ENCODE measurements at places on chromosomes 16 and 17.
A peak's percentile ranks its signal among the peaks of the same experiment; 100 is the strongest.

- no peak for DNase-seq
Observed at GRCh38 chr17:63407741-63408330, 38.3 kb downstream of the CYB561 start.

DNA sequence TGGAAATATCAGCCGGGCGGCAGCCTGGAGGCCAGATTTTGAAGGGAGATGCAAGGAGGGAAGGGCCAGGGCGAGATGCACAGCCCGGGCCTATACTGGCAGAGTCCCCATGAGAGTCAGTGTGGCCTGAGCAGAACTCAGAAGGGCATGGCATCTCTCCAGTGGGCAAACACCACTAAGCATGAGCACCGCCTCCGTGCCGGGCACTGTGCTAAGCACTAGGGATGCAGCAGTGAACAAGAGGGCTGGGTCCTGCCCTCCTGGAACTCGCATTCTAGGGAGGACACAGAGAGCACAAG is 33.5 kb downstream of the TK2 start:
- DNase-seq = no peak

- no peak for DNase-seq
Observed at GRCh38 chr16:57676553-57677085, 8.5 kb downstream of the ADGRG3 start.

DNA sequence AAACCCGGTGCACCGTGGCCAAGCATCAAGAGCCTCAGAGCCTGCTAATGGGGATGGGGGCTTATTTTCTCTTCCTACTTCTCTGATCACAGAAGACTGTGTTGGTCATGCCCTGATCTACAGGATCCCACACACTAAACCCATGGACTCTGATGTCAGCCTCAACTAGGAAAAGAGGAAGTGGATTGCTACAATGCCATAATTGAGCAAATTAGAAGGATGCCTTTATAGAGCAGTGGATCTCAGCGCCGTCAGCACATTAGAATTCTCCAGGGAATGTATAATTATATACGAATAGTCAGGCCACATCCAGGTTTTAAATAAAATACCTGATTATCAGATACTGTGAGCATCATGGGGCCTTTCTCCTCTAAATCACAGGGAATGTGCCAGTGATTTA is 64.8 kb downstream of the VAT1L start:
- DNase-seq = peak; percentile 76

DNA sequence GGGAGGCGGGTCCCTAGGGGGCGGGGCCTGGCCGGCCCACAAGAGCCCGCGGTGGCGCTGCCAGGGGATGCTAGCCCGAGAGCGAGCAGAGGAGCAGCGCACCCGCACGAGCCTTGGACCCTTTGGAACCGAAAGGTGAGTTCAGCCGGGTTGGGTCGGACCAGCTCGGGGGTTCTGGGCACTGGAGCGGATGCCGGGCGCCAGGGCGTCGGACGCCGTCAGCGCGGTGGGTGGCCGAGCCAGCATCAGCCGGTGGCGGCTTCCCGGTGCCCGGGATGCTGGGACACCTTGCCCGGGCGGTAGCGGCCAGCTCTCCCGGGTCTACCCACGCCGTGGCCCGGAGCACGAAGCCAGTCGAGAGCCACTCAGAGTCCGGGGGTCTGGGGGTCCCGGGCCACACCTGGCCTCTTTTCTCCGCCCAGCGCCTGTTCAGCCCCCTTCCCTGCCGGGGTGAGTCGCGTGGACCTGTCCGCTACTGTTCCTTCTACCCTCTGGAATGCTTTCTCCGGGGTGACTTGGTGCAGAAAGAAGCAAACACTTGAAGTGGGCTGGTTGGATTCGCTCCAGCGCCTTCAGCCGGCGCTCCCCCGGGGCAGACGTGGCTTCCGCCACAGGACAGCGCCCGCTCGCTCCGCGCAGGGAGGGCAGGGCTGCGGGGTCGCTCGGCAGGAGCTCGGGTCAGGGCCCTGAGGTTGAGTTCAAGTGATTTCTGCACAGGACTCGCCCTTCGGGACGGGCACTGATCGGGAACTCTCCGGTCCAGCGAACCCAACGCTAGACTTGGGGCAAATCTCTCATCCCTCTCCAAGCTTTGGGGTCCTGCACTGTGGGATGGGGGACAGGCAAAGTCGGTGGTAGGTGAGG is at the start of gene SCNN1G:
TSS of gene SCNN1G (plus strand) at position 67 of the 864 bp plus-strand sequence. CDS start 3,527 bp downstream, outside the sequence.
- DNase-seq = no peak

DNA sequence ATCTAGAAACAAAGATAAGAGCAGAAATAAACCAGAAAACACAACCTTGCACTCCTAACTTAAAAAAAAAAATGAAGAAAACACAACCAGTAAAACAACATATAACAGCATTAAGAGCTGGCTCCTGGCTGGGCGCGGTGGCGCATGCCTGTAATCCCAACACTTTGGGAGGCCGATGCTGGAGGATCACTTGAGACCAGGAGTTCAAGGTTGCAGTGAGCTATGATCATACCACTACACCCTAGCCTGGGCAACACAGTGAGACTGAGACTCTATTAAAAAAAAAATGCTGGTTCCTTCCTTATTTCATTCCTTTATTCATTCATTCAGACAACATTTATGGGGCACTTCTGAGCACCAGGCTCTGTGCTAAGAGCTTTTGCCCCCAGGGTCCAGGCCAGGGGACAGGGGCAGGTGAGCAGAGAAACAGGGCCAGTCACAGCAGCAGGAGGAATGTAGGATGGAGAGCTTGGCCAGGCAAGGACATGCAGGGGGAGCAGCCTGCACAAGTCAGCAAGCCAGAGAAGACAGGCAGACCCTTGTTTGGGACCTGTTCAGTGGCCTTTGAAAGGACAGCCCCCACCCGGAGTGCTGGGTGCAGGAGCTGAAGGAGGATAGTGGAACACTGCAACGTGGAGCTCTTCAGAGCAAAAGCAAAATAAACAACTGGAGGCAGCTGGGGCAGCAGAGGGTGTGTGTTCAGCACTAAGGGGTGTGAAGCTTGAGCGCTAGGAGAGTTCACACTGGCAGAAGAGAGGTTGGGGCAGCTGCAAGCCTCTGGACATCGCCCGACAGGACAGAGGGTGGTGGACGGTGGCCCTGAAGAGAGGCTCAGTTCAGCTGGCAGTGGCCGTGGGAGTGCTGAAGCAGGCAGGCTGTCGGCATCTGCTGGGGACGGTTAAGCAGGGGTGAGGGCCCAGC is 2.6 kb downstream of the STH start:
- DNase-seq = no peak

DNA sequence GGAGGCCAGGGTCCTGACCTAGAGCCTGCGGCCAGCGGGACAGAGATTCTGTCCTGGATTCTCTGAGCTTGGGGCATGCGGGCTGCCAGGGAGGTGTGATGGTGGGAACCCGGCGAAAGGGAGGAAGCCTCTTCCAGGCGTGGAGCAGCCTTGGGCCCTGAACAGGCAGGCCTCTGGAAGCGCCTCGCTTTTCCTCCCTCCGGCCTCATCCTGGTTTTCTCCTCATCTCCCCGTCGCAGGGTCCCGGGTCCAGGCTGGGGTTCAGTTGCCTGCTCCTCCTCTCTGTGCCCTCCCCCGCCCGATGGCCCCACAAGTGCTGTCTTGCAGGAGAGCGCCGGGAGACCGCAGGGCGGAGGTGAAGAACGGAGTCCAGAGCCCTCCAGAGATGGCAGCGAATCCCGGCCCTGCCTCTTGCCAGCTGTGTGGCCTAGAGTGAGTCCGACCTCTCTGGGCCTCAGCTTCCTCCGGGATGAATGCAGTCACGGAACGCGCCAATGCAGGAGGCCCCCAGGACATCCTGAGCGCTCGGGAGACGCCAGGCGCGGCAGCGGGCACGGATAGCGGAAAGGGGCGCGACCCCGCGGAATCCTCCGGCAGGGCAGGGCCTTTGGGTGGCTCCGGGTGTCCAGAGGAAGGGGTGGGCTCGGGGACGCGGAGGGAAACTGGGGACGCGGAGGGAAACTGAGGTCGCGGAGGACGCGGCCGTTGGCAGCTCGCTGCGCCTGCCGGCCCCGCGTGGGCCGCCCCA is 553 bp upstream of the RAB11FIP4 start:
- no peak for DNase-seq
